ENCODE measurements at places on chromosomes 4 and X.
A peak's percentile ranks its signal among the peaks of the same experiment; 100 is the strongest.

DNA sequence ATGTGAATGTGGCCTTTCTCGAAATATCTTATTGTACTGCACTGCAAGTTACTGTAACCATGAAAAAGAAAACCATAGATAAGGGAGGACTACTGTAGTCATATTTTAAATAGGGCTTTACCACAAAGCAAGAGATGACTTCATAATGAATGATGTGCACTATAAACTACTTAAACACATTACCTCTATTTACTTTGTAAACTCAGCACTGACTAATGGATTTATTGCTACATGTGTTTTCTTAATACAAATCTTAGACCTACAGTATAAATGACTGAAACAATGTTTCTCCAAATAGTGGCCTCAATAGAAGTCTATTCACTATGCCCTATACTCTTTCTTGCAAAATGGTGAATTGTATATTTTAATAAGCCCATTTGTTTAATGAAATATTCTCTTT is 61.1 kb downstream of the HDX start:
- no peak for DNase-seq

- no peak for DNase-seq
These were observed 22.4 kb downstream of the RAB40AL start for GRCh38 chrX:102959471-102959870.

DNA sequence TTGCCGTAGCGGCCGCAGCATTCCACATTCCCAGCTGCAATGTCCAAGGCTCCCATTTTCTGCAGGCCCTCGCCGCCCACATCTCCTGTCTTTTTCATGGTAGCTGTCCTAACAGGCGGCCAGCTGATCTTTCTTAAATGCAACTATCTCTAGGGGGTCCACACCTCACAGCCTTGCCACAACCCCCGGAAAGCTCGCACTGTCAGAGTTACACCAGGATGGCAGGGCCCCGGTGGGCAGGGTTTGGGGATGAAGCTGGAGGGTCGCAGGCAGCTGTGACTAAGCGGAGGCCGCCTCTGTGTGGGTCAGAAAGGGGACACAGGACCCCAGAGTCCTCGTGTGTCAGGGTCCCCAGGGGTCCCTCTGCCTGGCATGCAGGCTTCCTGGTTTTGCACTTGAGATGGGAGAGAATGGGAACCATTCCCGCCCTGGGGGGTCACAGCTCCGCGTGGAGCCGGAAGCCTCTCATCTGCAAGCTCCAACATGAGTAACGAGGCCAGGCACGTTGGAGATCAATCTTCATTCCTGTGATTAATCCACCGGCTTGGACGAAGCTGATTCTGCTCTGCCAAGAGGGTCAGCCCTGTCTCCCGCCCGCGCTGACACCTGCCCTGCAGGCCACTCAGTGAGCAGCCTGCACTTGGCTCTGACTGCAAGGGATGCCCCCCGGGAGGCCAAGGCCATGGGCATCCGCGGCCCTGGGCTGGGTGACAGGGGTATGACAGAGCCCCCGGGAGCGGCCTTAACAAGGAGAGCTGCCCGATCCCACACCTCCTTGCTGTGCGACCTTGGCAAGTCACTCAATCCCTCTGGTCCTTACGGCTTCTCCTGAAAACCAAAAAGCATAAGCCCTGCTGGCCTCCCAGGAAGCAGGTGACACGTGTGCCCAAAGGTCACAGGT is 97.9 kb downstream of the ADRA2C start:
- DNase-seq: no peak

GRCh38 chr4:5479518-5480060 is 228.8 kb downstream of the EVC2 start:
- no peak for DNase-seq

- DNase-seq: no peak
These were observed 303.9 kb upstream of the PABPC4L start for GRCh38 chr4:134505511-134505910.

DNA sequence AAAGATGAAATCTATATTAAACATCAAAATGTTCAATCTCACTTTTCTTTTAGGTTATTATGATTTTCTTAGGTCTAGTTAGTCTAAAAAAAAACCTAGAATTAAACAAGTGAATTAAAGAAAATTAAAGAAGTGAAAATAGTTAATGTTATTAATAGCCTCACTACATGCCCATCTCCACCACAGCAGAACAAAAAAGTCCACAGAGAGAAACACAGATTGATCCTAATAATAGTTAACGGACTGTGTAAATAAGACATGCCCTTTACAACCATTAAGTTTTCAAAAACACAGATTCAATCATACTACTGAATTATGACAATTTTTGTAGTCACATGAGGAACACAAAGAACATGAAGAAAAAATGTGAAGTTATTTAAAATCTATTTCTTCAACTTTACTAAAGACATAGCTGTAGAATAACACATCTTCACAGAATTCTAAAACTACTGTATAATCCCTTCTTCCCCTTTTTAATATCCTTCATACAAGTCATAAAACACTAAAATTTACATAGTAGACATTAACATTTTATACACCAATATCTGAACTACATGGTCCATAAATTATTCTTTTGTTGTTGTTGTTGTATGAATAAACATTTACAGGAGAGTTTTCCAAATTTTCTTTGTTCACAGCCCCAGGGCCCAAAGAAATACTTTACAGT is 15.3 kb downstream of the HELQ start:
- DNase-seq: no peak

DNA sequence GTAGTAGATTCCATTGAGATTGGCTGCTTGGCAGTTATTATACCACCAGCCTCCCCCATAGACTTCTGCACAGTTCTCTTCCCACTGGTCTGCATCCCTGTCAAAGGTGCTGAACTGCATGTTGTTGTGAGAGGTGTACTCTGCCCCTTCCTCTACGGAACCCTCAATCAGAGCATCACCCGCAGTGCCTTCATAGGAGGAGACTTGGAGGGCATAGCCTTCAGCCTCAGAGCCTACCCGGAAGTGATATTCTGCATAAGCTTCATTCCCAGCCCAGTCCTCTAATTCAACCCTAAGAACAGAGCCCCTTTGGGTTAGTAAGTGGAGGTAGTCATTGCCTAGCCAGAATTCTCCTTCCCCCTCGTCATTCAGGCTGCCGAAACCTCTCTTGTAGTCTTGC is 6.3 kb downstream of the FGA start:
- no peak for DNase-seq

GRCh38 chr4:94452476-94453371 is 982 bp downstream of the PDLIM5 start:
- no peak for DNase-seq

DNA sequence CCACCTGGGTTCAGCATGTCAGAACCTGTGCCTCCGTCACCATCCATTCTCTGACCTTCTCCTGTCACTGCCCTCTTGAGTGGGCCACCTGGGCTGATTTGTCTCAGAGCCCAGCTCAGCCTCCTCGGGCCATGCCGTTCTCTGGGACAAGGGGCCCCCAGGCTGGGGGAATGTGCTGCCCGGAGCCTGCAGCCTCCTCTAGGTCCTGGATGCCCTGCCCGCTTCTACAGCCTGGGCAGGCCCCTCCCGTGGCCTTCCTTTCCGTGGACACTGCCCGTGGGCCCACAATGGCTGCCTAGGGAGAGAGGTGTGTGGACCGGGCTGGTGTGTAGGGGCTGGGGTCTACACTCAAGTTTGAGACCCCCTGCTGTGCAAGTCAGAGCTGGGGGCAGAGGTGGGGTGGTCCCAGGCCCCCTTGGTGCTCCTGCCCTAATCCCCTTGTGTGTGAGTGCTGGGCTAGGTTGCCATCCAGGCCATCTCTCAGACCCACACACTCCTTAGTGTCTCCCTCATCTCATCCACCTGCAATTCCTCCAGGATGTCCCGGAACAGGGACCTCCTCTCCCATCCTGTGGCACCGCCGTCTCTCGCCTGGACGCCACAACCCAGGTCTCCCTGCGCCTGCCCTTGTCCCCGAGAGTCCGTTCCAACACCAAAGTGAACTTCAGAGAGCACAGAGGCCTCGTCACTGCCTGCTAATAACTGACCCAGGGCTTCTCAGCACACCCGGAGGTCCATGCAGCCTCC is 12.4 kb downstream of the PSAPL1 start:
- DNase-seq: no peak

GRCh38 chr4:121182296-121182695 is 18.2 kb upstream of the TNIP3 start:
- DNase-seq: no peak

DNA sequence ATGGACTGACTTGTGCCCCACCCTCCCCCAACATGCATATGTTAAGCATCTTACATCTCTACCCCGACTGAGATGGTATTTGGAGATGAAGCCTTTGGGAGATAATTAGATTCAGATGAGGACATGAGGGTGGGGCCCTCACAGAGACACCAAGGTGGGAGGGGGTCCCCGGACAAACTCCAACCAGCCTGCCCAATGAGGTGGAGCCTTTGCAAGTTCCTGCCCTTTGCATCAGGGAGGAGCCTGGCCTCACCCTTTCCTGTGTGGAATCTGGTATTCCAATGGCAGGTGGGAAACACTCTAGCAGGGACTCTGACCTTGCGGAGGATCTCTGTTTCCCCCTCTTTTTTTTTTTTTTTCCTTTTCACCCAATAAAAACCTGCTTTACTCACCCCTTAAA is 589.9 kb upstream of the BOD1L1 start:
- no peak for DNase-seq

- no peak for DNase-seq
These were observed 17.8 kb downstream of the SMARCAD1 start for GRCh38 chr4:94225449-94225848.

GRCh38 chr4:163697121-163697520 is 202.6 kb downstream of the TMA16 start:
- no peak for DNase-seq

GRCh38 chrX:69357317-69357716 is 146.8 kb upstream of the NALF2 start:
- DNase-seq: no peak

DNA sequence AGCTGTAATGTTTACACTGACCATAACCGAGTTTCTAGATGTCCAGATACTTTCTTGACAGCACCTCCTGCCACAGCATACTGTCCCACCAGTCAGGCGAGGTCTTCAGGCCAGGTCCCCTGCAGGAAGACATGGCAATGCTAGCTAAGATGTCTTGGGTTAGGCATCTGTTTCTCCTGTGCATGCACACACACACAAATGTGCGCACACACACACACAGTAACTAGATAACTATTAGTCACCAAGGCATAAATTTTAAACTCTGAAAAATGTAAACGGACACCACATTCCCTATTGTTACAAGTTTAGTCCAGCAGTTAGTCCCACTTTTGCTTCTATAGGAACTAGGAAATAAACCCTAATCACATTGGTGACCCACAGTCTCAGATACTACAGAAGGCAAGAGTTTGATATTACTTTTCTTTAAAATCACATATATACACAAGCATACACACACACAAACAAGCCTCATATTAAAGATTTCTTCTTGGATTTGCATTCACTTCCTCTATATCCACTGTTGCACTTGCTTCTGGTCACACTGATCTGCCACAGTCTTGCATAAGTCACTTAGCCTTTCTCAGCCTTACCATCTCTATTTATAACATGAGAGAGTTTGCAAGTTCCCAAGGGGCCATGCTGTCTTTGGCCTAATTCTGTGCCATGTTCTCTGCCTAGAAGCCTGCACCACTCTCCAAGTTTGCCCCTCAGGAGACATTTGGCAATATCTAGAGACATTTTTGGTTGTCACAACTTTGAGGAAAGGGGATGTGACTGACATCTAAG is 32.2 kb downstream of the IL21 start:
- no peak for DNase-seq

- no peak for DNase-seq
These were observed 17.9 kb downstream of the OCRL start for GRCh38 chrX:129557844-129558480.

- DNase-seq: no peak
These were observed 42.0 kb downstream of the CBLL2 start for GRCh38 chrX:22314692-22315091.

- DNase-seq: peak; percentile 12
These were observed 151.5 kb downstream of the CENPC start for GRCh38 chr4:67393699-67394281.

- DNase-seq: no peak
These were observed 898 bp downstream of the CMC4 start for GRCh38 chrX:155070038-155070437.

DNA sequence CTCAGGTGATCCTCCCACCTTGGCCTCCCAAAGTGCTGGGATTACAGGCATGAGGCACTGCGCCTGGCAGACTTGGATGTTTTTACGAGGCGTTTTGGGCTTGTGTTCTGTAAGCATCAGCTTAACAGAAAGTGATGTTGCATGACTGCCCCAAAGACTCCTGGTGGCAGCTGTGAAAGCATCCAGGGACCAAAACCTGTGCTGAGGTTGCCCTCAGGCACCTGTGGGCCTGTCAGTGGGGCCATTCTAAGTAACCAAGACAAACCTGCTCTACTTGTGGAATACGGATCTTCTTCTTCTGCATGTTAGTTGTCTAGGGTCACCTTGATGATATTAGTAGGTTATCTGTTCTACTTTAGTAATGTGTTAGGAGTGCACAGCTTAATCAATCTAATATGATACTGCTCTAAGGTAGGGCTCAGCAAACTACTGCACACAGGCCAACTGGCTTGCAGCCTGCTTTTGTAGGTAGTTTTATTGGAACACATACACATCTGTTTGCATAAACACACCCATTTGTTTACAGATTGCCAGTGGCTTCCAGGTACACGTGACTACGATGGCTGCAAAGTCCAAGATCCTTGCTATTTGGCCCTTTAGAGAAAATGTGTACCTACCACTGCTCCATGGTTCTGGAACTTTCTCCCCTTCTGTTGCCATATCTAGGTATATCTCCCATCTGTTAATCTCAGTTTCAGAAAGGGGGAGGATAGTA is 136.7 kb downstream of the GPR143 start:
- DNase-seq: no peak

- DNase-seq: no peak
These were observed 154.6 kb downstream of the FMR1NB start for GRCh38 chrX:148135738-148136137.

- DNase-seq: no peak
These were observed 20.4 kb downstream of the MAML3 start for GRCh38 chr4:140133576-140133975.

GRCh38 chrX:123878252-123878721 is 18.4 kb downstream of the XIAP start:
- no peak for DNase-seq

GRCh38 chrX:119706616-119707015 is 13.6 kb upstream of the SEPTIN6 start:
- DNase-seq: no peak

GRCh38 chr4:10197952-10198351 is 81.4 kb upstream of the WDR1 start:
- no peak for DNase-seq

GRCh38 chr4:73867783-73868182 is 1.4 kb upstream of the CXCL1 start:
- no peak for DNase-seq

DNA sequence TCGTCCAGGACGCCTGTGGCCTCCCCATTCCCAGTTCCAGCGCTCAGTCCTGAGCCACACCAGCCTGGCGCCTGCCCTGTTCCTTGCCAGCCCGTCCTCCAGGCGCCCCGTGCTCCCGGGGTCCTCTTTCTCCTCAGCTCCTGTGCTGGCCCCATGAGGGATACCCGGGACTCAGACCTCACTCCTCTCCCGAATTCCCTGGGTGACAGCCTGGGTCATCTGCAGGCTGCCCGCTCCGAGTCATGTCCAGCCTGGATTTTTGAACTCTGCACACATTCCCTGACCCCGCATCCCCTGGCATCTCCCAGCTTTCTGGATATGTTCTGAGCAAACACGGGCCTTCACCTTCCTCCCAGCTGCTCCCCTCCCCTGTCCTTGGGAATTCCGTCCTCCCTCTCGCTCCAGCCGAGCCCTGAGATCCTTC is 14.9 kb upstream of the ADD1 start:
- no peak for DNase-seq
